Astrocyte of the spinal cord (primary cell): ENCODE measurements at places on chromosomes 3 and 15.

DNA sequence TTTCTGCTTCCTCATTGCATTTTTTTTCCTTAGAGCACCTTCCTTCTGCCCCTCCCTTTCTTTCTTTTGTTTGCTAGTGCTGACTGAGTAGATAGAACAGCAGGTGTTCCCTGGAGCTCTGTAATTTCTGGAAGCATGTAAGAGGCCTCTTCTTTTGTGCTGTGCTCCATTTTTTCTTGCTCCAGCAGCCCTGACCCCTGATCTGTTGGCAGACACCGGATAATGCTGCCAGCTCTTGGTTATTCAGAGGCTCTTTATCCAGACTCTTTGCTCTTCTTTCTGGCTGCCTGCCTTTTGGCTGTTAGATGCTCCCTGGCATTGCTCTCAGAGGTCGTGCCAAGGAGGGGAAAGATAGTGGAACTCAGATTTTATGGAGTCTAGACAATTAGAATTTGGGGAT is 104.4 kb upstream of the RBMS3 start:
- DNase-seq = no peak

GRCh38 chr15:67744331-67745072 is 80.8 kb upstream of the SKOR1 start:
- no peak for DNase-seq

DNA sequence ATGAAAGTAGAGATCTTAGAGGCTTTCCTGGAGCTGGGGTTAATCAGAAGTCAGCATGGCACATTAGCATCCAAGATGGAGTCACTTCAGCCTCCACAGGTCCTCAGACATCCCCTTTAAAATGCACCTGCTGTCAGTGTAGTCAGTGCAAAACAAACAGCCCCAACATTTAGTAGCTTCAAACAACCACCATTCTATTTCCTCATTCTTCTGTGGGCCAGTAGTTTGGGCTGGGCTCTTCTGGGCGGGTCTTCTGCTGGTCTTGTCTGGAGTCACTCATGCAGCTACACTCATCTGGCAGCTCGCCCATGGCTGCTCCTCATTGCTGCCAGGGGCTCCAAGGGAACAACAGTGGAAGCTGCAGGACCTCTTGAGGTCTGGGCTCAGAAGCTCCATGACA is 99.9 kb downstream of the TLE3 start:
- DNase-seq = peak; percentile 33

- DNase-seq = no peak
Measured at GRCh38 chr15:57924598-57924997, 140.9 kb downstream of the ALDH1A2 start.

GRCh38 chr3:187368251-187369088 is at the start of gene RTP4:
Gene RTP4, plus strand, starts transcription at chr3:187368385. Its CDS starts 57 bp downstream, at chr3:187368442.
- peak; percentile 66 for DNase-seq

- DNase-seq = no peak
Measured at GRCh38 chr3:1501406-1502115, 408.7 kb downstream of the CNTN6 start.

DNA sequence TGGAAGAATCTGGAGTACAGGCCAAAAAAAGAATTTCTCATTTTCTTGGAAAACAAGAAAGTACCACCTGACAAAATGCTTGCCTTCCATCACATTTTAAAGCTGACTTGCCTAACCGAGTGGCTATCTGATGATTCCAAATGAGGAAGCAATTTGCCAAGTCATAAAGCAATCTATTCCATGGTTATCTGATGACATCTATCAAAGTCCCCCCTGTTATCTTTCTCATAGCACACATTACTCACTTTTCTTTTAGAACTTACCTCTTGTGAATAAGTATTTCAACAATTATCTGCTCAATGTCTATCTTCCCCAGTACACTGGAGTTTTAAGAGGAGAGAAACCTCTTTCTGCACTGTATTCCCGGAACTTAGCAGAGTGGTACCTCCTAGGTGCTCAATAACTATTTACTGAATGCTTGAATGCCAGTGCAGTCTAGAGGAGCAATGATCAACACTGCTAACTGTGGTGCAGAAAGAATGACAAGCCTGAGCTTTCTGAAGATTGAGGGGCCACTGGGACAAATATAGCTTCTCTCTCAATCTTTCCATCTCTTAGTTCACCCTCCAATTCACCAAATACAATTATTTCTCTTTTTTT is 186.3 kb upstream of the ATP11B start:
- DNase-seq = no peak

DNA sequence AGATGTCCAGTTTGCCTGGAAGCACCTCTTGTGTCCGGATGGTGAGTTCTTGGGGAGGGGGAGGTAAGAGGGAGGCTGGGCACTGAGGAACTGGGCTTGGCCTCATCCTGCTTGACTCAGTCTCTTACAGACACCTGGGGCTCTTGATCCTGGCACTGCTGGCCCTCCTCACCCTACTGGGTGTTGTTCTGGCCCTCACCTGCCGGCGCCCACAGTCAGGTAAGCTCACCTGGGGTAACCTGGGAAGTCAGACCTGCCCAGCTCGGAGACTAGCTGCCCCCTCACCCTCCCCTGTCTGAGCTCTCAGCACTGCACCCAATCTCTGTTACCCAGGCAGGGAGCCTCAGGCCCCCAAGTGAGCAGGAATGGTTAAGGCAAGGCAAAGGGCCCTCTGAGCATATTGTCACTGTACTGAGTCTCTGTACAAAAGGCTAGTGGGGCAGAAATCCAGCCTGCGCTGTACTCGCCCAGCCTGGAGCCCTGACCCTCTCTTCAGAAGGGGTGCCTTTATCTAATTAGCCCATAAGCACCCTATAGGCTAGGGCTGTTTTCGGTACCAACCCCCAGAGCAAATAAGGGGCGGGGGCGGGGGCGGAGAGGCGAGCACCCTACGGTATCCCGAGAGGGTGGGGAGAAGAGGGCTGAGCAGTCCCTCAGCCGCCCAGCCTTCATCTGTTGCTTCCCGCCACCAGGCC is 2.2 kb upstream of the IL17RC start:
- DNase-seq = no peak

- no peak for DNase-seq
Measured at GRCh38 chr3:185862920-185863319, 38.1 kb upstream of the IGF2BP2 start.

DNA sequence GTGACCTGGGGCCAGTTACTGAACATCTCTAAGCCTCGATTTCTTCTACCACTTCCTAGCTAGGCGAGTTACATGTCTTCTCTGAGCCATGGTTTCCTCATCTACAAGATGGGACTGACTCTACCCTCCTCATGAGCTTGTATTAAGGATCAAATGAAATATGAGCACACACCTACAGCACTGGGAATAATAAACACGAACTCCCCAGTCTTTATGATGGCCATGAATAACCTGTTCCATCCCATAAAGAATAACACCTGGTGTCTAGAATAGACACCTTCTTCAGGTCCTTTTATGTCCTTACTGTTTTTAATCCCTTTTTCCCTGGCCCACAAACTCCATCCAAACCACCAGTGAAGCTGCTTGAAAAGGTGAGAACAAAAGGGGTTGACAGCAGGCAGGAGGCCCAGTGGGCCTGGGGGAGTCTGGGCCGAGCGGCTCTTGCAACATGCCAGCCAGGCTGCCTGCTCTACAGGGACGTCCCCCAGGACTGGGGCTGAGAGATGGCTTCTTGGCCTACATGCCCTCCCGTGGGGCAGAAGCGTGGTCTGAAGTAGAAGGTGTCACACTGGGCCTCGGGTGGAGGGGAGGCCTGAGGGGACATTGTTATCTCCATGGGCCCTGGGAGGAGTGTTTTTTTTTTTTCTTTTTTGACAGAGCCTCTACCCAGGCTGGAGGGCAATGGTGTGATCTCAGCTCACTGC is 178.2 kb downstream of the RAB11A start:
- DNase-seq = no peak

DNA sequence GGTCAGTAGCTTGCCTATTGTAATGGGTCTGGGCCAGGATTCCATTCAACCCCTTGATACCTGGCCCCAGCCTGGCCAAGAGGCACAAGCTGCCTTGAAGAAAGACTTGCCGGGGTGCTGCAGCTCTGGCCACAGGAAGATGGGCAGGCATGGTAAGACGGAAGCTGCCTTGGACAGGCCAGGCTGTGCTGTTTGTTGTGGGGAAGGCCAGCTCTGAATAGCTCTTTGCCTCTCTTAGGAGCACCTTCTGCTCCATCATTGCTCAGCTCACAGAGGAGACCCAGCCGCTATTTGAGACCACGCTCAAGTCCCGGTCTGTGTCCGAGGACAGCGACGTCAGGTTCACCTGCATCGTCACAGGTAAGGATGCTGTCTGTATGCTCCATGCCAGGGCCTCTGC is 10.1 kb downstream of the ALPK3 start:
- no peak for DNase-seq

- DNase-seq = no peak
Measured at GRCh38 chr3:29708884-29709283, 428.0 kb downstream of the RBMS3 start.

GRCh38 chr3:114743746-114744485 is 403.2 kb downstream of the ZBTB20 start:
- DNase-seq = no peak

DNA sequence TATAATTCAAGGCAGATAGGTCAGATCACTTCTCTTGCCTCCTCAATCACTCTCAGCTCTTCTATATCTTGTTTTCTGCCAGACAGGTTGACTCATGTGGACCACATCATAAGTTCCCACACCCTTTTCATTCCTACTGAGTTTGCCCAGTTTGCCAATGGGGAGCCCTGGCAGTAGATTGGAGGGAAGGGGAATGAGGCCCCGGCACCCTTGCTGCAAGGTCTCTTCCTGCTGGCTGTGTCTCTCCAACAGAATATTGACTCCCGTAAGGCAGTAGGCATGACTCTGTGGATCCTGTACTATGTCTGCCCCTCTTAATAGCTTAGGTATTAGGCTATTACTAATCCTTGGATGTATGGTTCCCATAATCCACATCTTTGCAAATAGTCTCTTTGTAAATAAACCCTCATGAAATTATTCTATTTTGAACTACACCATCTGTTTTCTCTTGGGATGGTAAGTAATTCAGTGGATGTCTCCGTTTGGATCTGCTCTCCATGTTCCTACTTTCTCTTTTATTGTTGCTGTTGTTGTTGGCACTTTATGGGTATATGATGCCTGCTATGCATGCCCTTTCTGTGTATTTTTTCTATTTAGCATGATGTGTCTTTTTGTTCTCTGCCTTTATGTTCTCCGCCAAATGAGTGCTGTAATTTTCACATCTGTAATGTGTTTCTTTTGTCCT is 65.5 kb upstream of the DCBLD2 start:
- DNase-seq = no peak

GRCh38 chr3:46549408-46549904 is 16.6 kb downstream of the LRRC2 start:
- no peak for DNase-seq

GRCh38 chr3:131733086-131733841 is 230.5 kb upstream of the MRPL3 start:
- no peak for DNase-seq
